Activated naive CD8-positive, alpha-beta T cell treated with anti-CD3 and anti-CD28 coated beads, Interleukin-2, amount 50 U/mL, for 24 hours (primary cell): ENCODE measurements at places on chromosomes 1 and 21.

GRCh38 chr1:31058012-31058411, 7.5 kb downstream of the PUM1 start:
- DNase-seq, result no peak

GRCh38 chr1:159222075-159222865, 17.6 kb downstream of the ACKR1 start:
- no peak for DNase-seq

DNA sequence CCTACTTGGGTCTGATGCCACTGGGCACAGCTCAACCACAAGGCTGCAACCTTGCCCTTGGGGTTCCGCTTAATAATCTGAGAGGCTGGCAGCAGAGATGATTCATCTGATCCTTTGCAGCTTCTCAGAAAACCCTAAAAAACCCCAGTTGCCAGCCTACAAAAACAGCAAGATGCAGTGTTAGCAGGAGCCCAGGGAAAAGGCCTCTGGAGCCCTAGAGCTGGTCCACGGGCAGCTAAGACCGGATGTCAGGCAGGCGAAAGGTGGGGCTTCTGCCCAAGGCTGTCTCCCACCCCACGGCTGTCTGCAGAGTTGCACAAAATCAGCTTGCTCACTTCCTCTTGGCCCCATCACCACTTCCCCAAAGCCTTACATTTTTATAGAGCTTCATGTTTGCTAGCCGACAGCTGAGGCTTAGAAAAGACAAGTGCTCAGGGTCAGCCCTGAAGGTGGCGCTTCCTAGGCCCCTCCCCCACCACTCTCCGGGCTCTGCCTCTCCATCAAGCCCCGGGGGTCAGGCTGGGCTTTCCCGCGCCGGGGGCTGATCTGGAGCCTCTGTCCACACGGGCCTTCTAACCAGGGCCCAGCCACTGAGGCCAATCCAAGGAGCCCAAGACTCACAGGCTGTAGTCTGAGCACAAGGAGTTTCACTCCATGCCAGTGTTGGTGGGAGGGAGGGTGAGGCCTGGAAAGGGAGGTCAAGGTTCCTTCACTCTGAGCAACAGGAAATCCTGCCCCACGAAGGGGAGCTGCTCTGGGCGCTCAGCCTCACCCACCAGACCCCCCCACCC, 4.2 kb upstream of the ADORA3 start:
- DNase-seq, result peak; percentile 68

GRCh38 chr21:36909901-36910561, 56.4 kb downstream of the HLCS start:
- no peak for DNase-seq

- no peak for DNase-seq
Observed at GRCh38 chr1:184020855-184021254, 16.7 kb downstream of the COLGALT2 start.

DNA sequence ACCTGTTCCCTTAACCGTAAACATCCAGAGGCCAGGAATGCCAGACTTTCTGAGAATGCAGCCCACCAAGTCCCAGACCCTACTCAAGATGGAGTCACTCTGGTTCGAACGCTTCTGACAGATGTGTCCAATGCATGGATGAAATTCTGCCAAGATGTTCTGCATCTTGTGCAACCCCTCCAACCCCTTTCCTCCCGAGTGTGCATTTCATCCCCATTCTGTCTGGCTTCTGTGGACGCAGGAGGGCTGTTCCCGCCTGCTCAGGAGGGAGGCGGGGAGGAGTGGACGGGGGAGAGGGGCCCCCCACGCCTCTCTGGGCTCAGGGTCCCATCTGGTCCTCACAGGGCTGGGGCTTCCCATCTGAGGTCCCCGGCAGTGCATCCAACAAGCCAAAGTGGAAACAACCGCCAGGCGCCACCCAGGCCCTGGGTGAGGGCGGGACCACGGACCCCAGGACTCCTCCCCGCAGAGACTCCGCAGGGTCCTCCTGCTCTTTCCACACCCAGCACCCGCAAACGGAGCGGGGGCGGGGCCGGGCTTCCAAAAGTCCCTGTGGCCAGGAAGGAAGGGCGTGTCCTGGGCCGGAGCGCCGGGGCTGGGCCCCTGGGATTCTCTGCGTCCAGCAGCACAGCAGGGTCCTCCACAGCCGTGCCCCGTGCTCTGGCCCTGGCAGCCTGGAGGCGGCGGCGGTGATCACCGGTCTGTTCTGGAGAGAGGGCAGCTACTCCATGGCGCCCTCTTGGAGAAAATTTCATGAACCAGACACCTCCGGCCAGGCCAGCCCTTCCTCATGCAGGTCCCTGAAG, 27.8 kb upstream of the SUMO3 start:
- peak; percentile 74 for DNase-seq

- no peak for DNase-seq
Observed at GRCh38 chr1:59360170-59360569, 63.3 kb downstream of the FGGY start.

DNA sequence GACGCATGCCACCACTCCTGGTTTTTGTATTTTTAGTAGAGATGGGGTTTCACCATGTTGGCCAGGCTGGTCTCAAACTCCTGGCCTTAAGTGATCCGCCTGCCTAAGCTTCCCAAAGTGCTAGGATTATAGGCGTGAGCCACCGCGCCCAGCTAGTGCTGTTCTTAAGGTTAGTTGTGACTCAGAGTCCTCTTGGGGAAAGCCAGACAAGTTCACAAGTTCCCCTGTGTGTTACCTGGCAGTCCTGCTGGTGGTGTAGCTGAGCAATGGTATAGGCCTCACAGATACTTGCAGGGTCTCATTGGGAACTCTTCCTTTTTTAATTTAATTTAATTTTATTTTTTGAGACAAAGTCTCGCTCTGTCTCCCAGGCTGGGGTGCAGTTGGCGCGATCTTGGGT, 10.6 kb downstream of the CFAP126 start:
- DNase-seq, result no peak

GRCh38 chr1:96565546-96565945, 156.0 kb upstream of the PTBP2 start:
- no peak for DNase-seq

DNA sequence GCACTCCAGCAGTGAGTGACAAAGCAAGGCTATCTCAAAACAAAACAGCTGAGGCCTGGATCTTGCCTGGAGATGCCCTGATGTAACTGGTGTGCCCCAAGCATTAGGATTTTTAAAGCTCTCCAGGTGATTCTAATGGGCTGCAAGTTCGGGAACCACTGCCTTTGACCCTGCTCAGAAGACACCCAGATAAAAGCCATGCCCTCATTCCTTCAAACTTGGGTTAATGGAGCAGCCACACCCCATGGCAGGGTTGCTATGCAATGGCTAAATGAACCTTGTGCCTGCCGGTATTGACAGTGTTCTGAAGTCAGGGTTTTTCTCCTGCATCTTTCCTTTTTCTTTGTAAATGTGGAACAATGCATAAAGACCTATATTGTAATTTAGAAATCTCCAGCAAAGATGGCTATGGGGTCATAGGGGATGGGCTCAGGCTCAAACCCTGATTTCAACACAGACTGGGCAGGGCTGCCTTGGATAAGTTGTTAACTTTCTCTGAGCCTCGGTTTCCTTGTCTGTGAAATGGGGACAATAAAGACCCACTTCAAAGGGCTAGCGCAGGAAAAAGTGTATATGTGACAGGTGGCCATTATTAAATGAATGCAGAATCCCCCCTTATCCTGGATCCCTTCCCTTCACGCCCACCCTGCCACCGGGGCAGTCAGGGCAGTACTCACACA, 453 bp downstream of the TFF3 start:
- no peak for DNase-seq

- DNase-seq, result peak; percentile 65
Observed at GRCh38 chr1:226677027-226678020, 61.8 kb downstream of the ITPKB start.

- no peak for DNase-seq
Observed at GRCh38 chr1:215476541-215476940, 90.6 kb upstream of the KCTD3 start.

- no peak for DNase-seq
Observed at GRCh38 chr1:172224871-172225270, 195.6 kb upstream of the C1orf105 start.

- no peak for DNase-seq
Observed at GRCh38 chr21:16422702-16423101, 692.9 kb downstream of the USP25 start.

GRCh38 chr1:92749024-92749634, 35.8 kb downstream of the EVI5 start:
- peak; percentile 19 for DNase-seq

DNA sequence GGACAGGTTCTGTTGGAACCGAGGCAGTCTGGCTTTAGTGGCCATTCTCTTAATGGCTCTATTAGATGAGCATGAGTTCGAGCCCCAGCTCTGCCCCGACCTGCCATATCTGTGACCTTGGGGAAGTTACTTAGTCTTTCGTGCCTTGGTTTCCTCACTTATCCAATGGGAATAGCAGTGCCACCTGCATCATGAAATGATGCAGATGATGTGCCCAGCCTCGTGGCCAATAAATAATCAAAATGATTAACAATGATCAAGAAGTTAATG, 30.6 kb downstream of the CAMK1G start:
- DNase-seq, result no peak

- DNase-seq, result peak; percentile 49
Observed at GRCh38 chr1:67214420-67215174, 48.3 kb downstream of the IL23R start.

GRCh38 chr1:193156822-193157142, 29.6 kb downstream of the B3GALT2 start:
- DNase-seq, result no peak

DNA sequence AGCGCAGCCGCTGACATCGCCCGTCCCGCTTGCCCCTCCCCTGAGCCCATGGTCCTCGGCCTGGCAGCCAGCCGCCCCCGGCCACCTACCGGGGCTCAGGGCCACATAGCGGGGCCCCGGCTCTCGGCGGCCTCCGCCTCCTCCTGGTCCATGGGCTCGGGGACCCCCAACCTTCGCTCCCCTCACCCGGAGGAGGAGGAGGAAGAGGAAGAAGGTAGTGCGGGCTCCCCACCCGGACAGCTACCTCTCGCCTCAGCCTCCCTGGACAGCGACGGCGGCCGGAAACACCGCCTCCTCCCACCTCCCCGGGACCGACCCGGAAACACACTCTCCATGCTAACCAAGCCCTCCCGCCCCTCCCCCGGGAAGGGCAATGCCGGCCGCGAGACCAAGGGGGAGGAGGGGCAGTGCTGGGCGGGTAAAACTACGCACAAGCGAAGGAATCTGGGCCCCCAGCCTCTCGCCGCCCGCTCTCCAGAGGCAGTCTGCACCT, at the start of gene KIAA0319L:
Gene KIAA0319L (minus strand): TSS at position 286 of the 493 bp plus-strand sequence. CDS start 2,912 bp downstream, outside the sequence.
- peak; percentile 81 for DNase-seq

DNA sequence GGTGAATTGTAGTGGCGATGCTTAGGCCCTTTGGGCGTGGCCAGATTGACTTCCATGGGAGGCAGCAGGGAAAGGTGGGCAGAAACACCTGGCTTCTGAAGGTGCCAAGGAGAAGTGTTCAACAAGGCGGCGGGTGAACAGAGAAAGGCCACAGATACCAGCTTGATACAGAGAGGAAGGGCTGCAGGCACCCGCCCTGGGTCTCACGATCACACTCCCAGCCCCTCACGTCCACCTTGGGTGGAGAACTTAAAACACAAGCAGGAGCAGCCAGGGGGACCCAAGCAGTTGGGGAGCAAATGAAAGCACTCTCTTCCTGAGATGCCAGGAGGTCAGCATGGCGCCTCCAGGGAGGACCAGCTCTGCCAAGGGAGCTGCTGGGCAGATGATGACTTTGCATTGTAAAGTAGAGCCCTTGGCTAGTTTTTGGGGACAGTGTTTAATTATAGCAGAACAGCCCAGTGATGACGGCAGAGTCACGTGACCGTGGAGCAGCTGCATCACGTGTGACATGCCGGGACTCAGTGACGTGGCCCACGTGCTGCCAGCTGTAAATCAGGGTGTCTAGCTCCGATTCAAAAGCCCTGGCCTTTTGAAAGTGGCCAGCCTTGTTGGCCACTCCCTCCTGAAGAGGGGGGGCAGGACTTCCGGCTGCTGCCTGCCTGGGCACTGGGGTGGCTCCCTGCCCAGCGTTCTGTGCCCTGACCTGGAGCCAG, 19.0 kb downstream of the SLC37A1 start:
- DNase-seq, result no peak

DNA sequence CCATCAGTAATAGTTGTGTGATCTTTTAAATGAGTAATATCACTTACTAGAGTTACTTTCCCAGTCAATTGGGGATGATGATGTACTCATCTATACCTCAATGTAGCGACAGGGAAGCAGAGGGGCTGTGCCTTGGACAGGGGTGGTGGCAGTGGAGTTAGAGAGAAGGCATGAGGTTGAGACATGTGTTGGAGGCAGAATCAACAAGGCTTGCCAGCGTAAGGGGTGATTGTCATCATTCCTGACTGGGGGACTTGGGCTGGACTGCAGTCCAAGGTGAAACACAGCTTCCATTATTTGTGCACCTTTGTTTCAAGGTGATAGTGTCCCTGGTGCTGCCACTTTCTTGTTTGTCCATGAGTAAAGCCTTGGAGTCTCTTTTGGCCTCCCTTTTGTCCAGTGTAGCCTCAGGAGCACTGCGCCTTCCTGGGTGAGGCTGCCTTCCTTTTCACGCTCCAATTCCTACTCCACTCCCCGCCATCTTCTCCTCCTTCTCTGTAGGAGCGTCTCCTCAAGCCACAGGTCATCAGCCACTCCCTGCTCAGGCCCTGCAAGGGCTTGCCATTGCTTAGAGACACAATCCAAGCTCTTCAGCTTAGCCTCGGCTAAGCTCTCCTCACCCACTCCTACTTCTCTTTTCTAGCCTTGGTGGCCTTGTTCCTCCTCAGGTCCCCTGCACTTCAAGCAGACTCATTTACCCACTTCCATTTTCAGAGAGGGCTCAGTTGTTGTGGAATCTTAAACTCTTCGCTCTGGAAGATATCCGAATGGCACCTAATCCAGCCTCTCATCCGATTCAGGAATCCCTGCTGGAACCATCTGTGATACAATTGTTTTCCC, 77.6 kb upstream of the CD34 start:
- DNase-seq, result no peak

DNA sequence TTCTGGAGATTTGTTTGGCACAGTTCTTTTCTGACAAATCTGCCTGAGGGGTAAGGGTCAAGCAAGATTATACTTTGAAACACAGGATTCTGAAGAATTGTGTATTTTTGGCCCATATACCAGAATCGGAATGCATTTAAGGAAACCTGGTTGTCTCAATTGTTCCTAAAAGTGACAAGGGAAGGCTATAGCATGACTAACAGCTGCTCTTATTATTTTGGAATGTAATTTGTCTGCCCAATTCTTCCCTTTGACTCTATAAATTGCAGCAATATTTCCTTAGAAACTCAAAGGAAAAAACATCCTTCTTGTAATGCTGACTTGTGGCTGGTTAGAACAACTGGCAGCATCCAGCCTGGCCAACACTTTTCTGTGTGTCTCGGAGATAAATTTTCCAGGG, 15.8 kb upstream of the VCAM1 start:
- no peak for DNase-seq

- no peak for DNase-seq
Observed at GRCh38 chr1:1085171-1085841, 11.2 kb upstream of the RNF223 start.
